ENCODE measurements at places on chromosomes 12 and 14.
A peak's percentile ranks its signal among the peaks of the same experiment; 100 is the strongest.

DNA sequence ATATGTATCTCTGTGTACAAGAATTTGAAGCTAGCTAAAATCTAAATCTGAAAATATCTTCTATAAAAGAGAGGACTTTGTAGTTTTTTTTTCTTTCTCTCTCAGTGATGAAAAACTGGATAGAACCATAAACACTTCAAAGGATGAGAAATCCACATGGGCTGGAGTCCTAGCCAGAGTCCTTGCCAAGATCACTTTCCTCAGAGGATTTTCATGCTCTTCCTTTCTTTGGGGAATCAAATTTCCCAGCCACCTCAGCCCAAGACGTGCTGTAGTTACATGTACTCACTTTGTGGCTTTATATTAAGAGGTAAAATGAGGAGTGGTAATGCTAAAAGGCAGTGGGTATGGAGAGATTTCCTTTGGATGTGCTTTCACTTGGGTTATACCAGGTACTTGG, 110.3 kb downstream of the SLC38A1 start:
- DNase-seq = no peak

- DNase-seq = peak; percentile 41
Measured at GRCh38 chr14:75258079-75258802, 20.4 kb upstream of the FOS start.

DNA sequence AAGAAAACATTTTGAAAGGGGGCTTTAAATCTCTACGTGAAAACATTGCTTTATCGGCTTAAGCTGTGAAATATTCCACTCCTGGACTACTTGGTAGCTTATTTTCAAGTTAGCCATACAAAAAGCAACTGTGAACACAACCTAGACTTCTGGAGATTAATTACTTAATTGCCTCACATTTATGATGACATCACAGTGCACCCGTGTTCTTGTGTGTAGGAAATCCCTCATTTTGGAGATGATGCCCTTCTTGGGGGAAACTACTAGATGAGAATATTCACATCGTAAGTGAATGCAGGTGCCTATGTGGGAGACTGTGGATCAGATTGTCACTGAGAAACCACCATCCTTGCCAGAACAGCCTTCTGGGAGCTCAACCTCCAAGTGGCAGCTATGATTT, 10.5 kb upstream of the B4GALNT3 start:
- no peak for DNase-seq

GRCh38 chr12:1047898-1048660, 57.1 kb downstream of the ERC1 start:
- peak; percentile 6 for DNase-seq

DNA sequence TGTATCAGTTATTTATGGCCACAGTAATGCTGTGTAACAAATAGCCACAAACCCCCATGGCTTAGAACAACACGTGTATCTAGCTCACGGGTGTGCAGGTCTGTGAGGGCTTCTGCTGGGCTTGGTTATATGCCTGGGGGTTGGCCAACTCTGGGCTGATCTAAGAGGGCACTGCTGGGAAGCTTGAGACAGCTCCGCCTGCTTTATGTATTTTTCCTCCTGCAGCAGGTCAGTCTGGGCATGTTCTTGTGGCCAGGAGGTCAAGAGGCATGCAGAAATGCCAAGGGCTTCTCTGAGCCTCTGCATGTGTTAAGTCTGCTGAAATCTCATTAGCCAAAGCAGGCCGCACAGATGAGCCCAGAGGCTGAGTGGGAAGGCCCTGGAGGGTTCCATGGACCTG, 105.8 kb downstream of the ZNF664 start:
- DNase-seq = no peak

DNA sequence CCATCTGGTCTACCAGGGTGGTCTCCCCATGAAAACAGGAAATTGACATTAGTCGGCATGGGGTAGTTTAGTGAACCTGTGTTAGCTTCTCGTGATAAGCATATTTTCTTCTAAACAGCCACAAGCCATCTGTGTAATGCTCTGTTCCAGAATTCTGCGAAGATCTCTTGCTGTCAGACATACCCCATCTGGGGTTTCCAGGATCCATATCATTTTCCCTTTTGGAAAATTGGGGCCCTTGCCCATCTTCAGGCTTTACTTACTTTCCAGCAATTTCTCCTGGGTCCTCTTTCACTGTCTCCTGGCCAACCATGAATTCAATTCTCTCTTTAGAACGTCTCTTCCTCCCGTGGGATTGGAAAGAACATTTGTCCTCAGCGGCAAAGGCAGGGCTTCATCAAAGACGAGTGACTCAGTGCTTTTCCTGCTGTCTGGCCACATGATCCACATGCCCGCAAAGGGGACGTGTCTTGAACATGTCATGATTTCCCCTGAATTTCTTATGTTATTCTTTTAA, 21.4 kb upstream of the NCOR2 start:
- peak; percentile 81 for DNase-seq

DNA sequence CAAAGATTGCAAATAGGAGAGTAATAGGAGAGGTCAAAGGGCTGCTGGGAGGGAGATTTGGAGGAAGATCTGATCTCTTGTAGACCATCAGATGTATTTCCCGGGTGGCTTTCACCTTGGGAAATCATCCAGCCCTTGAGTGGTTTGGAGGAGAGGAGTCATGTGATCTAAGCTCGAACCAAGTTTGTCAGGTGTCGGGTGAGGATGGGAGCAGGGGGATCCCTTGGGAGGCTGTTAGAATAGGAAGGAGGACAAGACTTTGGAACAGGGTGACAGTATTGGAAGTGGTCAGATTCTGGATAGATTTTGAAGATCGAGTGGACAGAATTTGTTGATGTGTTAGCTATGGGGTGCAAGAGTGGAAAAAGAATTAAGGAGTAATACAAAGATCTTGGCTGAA, 46.6 kb downstream of the C12orf75 start:
- no peak for DNase-seq

GRCh38 chr12:57553343-57554202, 3.7 kb downstream of the KIF5A start:
- no peak for DNase-seq

DNA sequence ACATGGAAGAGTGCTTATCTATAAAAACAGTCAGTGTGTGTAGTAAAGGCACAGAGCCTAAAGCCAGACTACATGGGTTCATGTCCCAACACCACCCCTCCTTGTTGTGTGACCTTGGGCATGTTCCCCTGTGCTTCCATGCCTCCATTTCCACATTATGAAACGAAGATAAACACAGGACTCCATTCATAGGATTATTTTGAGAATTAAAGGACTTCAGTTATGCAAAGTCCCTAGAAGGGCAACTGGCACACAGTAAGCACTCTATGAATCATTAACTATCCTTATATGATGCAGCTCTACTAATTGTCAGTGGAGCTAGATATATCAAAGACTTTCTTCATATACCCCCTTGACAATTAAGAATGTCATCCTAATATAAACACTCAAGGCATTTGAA, 17.8 kb downstream of the IFNG-AS1 start:
- peak; percentile 21 for DNase-seq

DNA sequence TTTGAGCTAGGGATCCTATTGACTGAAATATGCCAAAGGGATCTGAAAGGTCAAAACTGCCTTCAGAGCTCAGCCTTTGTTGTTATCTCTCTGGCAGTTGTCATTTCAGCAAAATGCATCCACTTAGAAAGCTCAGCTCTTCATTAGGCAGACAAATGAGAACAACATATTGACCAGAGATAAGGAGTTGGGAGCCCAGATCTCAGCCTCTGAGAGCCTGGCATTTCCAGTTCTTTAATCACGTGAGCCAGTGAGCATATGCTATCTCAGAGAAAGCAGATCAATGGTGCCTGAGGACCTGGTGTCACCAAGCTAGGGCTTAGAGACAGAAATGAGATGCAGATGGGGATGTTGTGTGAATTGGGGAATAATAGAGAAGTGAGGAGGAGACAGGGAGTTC, 101.1 kb downstream of the DAD1 start:
- DNase-seq = no peak

- peak; percentile 23 for DNase-seq
Measured at GRCh38 chr12:113359133-113359938, 949 bp downstream of the PLBD2 start.

DNA sequence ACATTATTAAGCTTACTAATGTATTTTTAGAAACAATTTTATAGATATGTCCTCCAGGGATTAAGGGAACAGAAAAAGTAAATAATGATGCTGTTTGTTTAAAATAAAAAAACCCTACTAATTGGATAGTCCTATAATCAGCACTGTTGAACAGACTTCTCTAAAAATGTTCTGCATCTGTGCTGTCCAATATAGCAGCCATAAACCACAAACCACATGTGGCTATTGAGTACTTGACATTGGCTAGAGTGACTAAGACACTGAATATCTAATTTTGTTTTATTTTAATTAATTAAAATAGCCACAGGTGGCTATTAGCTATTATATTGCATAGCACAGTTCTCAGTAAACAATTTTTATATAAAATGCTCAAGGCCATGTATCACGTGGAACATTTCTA, 210.4 kb downstream of the DPY19L2 start:
- no peak for DNase-seq

DNA sequence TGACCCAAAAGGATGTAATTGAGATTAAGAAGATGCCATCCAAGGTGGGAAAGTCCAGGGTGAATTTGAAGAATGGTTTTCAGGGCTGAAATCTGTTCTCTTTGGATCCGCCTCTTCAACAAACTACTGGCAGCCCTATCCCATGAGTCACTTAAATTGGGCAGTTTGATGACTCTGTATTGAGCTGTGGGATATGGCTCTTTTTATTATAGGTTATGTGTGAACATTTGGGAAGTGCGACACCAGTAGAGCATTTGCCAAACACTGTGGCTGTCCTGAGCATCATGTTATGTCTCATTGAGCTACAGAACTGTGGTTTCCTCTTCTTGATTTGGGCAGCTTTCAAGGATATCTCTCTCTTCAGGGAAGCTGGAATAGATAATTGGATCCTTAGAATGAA, 22.3 kb downstream of the IFT43 start:
- peak; percentile 35 for DNase-seq

DNA sequence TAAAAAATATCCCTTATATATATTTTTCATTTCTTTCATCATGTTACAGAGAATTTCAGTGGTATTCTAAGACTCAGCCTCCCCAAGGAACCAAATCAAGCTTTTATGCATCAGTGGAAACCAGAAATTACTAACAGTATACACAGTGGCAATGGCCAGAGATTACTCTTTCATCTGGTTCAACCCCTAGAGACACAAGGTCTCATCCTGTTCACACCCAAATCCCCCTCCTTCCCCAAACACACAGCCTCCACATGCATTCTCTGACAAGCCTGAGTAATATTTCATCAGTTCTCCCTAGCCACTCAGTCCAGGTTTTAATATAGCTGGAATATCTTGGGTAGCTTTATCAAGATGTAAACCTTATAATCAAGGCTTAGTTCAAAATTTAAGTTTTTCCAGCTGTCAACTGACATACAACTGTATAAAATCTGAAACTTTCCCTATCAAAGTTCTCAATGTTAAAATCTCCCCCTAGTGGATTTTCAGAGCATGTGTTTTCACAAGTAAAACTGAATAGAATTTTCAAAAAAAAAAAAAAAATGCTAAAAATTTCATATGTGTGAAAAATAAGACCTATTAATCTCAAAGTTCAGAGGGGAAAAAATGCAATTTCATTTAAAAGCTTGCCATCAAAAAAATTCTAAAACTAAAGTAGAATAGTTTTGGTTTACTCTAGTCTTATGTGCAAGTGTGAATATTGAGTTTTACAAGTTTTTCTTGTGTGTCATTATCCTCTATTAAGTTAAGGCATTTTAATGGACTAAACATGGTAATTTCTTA, 10.5 kb upstream of the SSTR1 start:
- peak; percentile 74 for DNase-seq

- DNase-seq = peak; percentile 99
Measured at GRCh38 chr14:89813617-89814031, 140.9 kb downstream of the EFCAB11 start.

GRCh38 chr12:128613837-128614590, 209.7 kb downstream of the SLC15A4 start:
- DNase-seq = no peak

DNA sequence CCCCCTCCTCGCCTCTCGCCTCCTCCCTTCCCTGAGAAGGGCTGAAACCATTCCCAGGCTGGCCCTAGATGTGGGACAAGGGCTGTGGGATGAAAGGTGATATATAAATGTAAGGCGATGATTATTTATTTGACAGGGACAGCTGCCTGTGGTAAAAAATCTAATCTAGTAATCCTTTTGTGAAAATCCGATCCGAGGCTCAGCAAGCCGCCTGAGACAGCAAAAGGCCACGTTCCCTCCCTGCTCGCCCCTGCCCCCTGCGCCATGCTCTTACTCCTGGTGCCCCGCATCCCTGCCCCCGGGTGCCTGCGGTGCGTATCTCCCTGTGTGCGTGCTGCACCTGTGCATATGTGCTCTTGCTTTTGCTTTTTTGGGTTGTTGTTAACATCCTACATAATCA, 65.2 kb downstream of the TSPAN9 start:
- DNase-seq = no peak

DNA sequence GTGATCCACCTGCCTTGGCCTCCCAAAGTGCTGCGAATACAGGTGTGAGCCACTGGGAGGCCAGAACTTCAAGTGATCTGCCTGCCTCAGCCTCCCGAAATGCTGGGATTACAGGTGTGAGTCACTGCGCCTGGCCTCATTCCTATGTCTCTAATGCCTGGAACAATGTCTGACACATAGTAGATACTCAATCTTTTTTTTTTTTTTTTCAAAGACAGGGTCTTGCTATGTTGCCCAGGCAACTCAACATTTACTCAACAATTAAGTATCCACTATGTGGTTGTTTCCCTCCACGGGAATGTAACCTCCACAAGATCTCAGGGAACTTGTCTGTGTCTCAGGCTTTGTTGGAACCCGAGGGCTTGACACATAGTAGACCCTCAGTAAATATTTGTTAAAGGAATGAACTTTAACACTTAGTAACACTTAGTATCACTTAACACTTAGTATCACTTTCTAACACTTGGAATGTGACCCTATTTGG, 3.0 kb upstream of the TMEM120B start:
- peak; percentile 85 for DNase-seq

GRCh38 chr14:102799684-102800562, 22.7 kb downstream of the TRAF3 start:
- peak; percentile 94 for DNase-seq

GRCh38 chr12:32217354-32218310, 111.0 kb downstream of the BICD1 start:
- peak; percentile 94 for DNase-seq

DNA sequence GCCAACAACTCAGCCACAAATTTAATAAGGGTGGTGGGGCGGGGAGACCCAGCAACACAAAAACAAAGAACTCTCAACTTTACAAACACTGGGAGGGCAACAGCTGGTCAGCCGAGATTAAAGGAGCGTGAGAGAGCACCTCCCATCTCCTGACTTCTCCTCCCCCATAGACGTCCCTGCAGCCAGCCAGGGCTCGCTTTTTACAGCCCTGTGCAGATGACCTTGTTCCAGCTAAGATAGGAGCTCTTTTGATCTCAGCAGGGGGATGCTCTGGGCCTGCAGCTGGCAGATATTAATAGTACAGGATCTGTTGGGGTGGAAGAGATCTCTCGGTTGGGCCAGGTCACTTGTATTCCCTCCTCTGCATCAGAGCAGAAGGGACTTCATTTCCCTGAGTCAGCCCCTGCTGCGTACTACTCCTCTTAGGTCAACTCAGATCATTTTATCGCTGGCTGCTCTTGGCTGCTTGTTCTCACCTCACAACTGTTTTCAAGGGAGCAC, 475.8 kb downstream of the RAD51B start:
- no peak for DNase-seq

GRCh38 chr14:65304963-65305362, 107.6 kb upstream of the FUT8 start:
- DNase-seq = no peak

GRCh38 chr12:89228491-89228890, 123.8 kb downstream of the DUSP6 start:
- peak; percentile 26 for DNase-seq

GRCh38 chr12:132608231-132609171, 1.9 kb downstream of the LRCOL1 start:
- no peak for DNase-seq

All from fibroblast of skin of right biceps (primary cell).